Iris pigment epithelial cell (primary cell): ENCODE measurements at places on chromosomes 3 and 15.

DNA sequence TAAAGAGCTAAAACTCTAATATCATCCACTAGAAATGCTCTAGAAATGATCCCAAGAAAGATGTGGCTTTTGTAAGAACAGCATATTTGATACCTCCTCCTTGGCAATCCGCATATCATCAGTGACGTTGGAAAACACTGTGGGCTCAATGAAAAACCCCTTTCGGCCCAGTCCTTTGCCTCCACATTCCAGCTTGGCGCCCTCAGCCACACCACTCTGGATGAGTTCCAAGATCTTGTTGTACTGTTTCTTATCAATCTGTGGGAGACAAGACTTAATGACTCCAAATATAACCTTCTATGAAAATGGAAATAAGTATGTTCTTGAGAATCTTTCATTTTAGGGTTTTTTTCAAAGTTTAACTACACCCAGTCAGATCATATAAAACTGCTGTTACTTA, 103.6 kb downstream of the ALDH1A2 start:
- DNase-seq, result no peak

- no peak for DNase-seq
Measured at GRCh38 chr15:96598514-96598913, 268.0 kb downstream of the NR2F2 start.

GRCh38 chr3:25540273-25540672, 112.2 kb downstream of the RARB start:
- DNase-seq, result no peak

GRCh38 chr3:101970905-101971304, 121.6 kb downstream of the NFKBIZ start:
- no peak for DNase-seq

GRCh38 chr15:66620341-66620740, 54.5 kb upstream of the LCTL start:
- no peak for DNase-seq

DNA sequence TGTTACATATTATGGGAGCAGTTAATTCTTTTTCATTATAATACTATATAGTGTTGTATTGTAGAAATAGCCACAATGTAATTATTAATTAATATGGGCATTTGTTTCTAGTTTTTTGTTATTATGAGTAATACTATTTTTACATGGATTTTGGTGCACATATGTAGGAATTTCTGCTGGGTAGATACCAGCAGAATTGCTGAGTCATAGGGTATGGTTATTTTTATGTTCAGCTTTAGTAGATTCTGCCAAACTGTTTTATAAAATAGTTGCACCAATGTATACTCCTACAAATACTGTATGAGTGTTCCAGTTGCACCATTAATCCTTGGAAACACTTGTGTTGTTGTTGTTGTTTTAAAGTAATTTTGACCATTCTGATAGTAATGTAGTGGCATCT, 91.5 kb downstream of the SH3GL3 start:
- DNase-seq, result peak; percentile 10

DNA sequence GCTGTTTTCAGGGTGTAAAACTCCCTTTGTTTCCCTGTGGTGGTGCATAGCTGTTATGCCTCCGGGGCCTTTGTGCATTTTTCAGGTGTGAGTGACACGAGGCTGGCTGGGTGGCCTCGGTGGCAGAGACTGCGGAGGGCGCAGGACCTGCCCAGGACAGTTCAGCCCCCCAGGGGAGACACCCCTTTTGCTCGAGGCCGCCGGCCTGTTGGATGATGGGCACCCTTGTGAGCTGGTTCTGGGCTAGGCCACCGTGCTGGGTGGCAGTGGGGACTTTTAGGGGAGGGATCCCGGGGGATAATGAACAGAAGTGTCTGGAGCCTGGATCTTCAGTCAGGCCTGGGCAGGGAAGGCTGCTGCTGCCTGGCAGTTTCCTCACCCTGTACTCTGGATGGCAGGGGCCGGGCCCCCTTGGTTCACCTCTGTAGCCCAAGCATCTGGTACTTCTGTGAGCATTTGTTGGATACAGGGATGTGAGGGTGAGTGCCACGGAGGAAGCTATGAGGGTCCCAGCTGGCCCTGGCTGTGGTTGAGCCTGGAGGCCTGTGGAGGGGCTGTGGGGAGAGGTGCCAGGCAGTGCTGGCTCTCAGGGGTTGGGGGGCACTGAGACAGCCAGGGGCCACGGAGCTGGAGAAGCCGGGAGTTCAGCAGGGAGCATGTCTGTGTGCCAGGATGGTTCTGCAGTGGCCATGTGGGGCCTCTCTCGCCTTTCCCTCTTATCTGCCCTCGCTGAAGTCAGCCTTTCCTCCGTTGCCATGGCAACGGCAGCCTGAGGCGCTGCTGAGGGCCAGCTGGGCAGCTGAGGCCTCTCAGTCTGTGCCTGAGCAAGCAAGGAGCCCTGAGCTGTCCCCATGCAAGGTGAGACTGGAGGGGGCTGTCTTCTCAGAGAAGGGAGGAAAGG, 49.0 kb downstream of the KY start:
- peak; percentile 70 for DNase-seq

- peak; percentile 57 for DNase-seq
Measured at GRCh38 chr15:51647128-51647562, 24.6 kb upstream of the DMXL2 start.

GRCh38 chr15:35912196-35912595, 366.2 kb upstream of the DPH6 start:
- peak; percentile 38 for DNase-seq

GRCh38 chr3:19559724-19560442, 374.1 kb downstream of the EFHB start:
- DNase-seq, result no peak

- peak; percentile 33 for DNase-seq
Measured at GRCh38 chr15:51128701-51129100, 34.0 kb upstream of the TNFAIP8L3 start.

DNA sequence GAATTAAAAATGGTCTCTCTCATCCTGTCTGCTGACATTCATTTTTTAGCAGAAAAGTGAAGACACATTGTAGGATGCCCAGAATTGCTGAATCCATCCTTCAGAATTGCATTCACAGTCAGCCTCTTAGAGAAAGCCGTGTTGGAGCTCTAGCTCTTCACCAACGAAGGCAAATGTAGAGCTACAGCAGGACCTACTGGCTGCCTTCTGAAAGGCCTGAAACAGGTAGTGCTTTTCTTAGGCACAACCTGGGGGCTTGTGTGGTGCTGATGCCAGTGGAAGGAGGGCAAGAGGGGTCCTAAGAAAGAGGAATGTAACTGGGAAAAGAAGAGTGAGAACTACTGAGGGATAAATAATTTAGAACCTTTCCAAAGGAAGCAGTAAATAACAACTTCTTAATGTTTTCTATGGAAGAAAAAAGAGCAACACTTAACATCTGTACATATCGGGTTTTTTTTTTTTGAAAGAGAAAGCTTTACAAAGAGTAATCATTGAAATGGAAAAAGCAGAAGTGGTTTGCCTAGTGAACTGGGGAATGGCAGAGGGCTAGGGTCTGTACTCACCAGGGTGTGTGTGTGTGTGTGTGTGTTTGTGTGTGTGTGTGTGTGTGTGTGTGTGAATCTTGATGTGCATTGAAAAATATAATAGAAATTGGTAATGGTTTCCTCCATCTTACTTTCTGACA, 297.8 kb downstream of the SATB1 start:
- no peak for DNase-seq

GRCh38 chr3:122927726-122928125, 99.8 kb downstream of the SEMA5B start:
- no peak for DNase-seq

DNA sequence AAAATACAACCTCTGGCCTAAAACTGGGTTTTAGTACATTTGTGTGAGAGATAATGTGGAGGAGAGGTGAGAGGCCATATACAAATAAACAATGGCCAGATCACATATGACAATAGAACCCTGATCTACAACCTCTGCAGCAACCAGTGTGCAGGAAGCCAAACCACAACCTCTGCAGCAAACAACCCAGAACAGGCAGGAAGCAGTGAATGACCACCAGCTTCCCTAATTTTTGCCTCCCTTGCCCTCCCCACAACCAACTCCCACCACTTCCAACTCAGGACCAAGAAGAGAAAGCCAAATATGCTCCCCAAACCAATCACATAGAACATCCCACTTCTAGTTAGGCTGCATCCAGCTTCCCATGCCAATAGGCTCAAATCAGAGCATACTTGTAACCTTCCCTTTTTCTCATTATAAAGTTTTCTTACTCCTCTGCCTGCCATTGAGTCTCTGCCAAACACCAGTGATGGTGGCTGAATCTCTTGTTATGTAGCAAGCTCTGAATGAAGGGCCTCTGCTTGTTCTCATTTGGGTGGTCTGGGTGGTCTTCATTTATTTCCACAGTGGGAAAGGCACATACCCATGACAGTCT, 102.6 kb upstream of the GAP43 start:
- no peak for DNase-seq

- no peak for DNase-seq
Measured at GRCh38 chr3:8756671-8757070, 12.7 kb downstream of the OXTR start.
